ENCODE measurements at places on chromosomes 2 and 18.

DNA sequence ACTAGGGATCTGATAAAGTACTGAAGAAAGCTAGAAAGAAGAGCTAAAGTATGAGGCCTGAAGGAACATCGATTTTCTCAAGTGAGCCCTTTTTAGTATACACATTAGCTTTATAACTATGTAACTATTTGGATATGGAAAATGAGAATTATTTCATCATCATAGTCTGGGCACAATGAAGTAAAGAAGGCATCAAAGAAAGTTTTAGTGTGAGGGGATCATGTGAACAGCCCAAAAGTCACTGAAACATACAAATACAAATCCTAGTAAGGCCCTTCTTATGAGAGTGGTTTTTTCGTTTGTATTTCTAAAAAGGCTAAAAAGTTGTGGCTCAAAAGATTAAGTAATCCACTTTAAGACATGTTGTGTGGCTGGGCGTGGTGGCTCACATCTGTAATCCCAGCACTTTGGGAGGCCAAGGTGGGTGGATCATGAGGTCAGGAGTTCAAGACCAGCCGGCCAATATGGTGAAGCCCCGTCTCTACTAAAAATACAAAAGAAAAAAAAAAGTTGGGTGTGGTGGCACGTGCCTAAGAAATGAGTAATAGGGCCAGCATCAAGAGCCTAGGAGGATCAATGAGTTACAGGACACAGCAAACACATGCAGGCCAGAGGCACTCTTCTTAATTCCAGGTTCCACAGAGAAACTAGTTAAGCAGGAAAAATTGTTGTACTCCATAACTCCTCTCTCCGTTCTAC, 61.9 kb downstream of the PUM2 start:
- peak; percentile 65 for DNase-seq

DNA sequence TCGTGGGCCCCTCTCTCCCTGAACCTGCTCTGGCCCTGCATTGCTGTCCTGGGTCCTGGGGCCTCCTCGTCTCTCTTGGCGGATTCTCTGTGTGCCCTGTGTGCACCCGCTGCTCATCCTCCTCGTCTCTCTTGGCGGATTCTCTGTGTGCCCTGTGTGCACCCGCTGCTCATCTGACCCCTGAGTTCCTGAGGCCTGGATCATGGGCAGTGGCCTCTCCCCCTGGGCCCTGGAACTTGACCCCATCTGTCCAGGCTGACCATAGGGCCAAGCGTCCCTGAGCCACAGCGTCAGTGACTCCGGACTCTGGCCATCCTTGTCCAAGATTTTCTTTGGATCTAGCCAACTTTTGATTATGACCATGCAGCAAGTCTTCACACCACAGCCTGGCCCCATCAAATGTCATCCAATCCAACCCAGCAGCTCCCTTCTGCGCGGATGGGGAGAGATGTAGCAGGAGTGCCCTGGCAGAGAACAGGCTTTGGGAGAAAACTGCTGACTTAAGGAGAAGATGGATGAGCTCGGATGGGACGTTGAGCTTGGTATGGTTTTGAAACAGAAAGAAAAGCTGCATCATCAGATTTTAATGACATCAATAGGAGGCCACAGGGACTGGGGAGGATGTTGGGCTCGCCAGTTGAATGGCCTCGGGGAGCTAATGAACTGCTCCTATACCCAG, 455.1 kb upstream of the HS6ST1 start:
- DNase-seq: no peak

- no peak for DNase-seq
These were observed 24.0 kb upstream of the ATG16L1 start for GRCh38 chr2:233227346-233227978.

DNA sequence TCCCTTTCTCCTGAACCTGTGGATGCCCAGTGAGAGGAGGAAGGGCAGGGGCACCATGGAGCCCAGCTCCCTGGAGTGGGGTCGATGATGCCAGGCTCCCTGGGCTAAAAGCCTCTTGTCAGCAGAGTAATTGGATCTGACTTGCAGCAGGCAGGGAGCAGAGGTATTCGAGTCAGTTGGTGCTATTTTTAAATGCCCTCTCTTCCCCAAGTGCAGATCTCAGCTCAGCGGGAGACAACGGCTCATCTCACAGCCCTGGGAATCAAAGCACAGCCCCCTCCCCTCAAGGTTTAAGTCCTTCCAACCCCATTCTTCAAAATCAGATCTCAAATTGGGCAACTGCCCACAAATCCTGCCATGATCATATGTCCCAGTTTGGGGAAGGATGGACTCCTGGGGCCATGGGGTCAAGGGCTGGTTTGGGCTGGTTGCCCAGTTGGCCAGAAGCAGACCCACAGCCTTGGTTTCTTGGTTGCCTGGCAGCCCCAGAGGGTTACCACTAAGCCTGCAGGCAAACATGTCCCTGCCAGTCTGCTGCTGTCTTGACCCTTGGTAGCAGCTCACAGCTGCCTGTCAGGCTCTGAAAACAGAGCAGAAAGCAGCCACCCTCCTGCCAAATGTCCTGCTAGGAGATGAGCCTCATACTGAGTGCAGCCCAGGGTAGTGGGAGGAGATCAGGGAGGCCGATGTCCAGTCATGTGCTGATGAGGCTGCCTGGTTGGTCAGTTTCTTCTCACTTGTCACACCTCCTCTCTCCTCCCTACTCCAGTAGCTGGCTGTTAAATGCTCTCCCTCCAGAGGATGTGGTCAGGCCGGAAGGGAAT, 244.9 kb downstream of the LOXHD1 start:
- no peak for DNase-seq

DNA sequence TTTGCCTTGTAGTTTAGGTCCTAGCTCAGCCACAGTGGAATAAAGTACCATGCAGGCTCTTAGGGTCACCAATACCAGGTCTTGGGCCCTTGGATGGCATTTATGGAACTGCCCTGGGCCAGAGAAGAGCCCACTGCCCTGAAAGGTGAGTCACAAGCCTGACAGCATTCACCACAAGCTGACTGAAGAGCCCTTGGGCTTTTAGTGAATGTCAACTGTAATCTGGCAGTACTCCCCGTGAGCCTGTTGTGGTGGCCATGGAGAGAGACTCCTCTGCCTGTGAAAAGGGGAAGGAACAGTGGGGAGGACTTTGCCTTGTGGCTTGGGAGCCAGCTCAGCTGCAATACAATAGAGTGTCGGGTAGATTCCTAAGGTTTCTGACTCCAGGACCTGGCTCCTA, 1389.7 kb downstream of the DSC3 start:
- no peak for DNase-seq

GRCh38 chr2:188506843-188507242, 215.2 kb downstream of the GULP1 start:
- DNase-seq: no peak

DNA sequence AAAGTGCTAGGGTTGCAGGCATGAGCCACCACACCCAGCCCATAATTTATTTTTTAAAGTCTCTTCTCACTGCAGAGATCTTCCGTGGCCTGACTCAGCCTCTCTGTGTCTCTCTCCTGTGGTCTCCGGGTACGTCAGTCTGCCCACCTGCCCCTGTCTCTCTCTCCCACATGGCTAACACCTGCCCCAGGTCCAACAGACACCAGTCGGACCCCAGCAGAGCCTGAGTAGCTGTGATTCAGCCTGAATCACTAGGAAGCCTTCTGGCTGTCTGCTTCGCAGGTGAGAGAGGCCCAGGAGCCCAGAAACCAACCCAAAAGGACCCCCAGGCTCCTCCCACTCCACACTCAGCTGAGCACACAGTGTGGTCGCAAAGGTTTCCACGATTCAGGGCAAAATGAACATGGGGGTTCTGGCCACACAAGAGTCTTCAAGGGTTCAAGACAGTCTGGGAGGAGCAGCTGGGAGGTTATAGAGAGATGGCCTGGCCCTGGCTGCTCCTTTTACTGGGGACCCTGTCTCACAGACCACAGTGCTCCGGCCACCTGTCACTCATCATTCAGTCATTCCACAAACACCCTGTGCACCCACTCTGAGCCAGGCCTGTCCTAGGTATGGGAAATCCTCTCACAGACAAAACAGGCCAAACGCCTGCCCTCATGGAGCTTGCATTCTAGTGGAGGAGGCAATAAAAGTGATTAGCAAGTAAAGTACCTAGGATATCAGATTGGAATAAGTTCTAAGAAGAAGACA, 8.6 kb downstream of the RUFY4 start:
- no peak for DNase-seq

DNA sequence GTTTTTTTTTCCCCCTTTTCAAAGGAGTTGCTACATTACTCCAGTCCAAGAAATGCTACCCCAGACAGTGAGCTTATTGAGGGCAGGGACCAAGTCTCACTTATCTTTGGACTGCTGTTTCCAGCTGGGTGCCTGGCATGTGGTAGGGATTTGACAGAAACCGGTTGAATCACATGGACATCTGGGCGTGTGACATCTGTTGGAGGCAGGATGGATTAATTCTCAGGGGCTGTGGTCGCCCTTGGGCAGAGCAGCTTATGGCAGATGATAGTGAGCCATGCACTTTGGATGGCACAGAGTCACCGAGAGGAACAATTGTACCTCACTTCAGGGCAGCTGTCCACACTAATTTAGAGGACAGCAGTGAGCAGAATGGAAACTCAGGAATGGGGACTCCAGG, 254.6 kb upstream of the ID2 start:
- no peak for DNase-seq

DNA sequence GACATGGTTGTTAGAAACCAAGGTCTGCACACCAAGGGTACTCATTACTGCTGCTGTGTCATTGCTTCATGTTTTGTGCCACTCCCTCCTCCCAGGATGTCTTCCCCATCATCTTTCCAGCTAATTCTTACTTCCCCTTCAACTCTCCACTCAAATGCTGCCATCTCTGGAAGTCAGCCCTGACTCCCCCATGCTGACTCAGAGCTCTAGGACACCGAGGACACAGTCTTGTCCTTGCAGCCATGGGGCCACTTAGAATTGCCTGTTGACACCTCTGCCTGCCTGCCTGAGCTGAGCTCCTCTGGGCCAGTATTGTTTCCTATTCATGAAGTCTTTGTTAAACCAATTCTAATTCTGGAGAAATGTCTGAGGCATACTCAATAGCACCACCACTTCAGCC, 100.2 kb downstream of the GYPC start:
- DNase-seq: no peak

All from AG20443 (cell line).